ENCODE measurements at places on chromosomes 3 and 15.

GRCh38 chr3:63988943-63989342 lies 34.4 kb downstream of the PSMD6 start:
- no peak for DNase-seq

GRCh38 chr15:50219820-50220219 lies 37.8 kb downstream of the SLC27A2 start:
- no peak for DNase-seq

DNA sequence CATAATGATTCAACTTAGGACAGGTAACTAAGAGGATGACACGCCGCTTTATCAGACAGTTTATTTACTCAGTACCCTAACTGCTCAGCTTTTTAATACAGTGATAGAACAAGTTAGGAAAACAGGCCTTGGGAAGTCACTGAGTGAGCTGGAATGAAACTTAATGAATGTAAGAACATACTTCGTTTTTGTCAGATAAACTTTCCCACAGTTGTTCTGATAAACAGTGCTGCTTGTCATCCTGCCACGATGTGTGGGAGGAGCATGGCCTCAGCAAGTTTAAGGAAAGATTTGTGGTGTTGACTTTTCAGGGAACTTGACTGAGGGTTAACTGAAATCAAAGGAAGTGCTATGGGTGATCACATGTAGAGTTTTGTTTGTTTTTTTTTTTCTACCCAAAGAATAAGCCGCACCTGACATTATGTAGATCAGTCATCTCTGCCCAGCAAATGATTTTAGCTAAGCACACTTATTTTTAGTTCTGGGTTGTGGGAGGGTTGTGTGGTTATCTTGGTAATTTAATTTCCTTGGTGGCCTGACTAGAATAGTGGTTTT lies 5.6 kb upstream of the P2RY14 start:
- no peak for DNase-seq

DNA sequence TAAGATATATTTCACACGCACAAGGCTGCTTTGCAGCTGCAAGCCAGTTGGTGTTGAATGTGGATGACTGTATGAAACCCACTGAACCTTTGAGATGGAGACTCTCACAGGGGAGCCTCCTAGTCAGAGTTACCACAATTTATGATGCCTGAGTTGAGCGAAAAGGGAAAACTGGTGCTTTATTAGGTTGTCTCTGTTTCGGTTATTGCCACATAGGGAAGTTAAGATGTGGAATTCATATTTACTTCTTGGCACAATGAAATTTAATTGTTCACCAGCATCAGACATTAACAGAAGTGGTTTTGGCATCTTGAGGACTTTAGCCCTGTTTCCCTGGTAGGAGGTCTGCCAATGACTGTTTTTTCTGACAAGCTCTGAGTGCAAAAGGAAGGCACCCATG lies 358.2 kb downstream of the SQOR start:
- no peak for DNase-seq

GRCh38 chr15:72077950-72078349 lies 40.0 kb downstream of the MYO9A start:
- no peak for DNase-seq

DNA sequence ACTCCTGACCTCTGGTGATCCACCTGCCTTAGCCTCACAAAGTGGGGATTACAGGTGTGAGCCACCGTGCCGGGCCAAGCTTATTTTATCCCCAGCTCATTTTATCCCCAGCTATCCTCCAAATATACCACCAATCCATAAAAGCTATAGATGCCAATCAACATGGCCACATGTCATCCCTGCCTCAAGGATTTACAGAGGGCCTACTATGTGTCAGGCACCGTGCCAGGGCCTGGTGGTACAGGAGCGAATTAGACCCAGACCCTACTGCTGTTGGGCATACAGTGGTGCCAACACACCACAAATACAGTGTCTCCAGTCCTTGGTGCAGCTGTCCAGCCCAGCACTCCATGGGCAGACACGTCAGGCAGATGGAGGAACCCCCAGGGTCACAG lies 73.4 kb downstream of the SCN5A start:
- DNase-seq: no peak

DNA sequence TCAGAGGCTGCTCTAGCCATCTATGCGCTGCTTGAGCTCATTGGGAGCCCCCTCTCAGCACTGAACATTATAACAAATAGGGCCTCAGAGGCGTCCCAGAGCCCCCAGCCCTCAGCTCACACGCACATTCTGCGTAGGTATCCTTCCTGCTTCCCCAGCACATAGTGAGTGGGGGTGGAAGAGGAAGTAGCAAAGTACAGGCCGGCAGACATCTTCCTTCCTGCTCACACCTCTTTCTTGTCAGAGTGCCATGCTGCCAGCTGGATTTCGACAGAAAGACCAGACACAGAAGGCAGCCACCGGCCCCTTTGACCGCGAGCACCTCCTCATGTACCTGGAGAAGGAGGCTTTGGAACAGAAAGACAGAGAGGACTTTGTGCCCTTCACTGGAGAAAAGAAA lies 16.6 kb downstream of the TMOD2 start:
- no peak for DNase-seq

GRCh38 chr3:71559578-71560162 lies 23.9 kb downstream of the FOXP1 start:
- no peak for DNase-seq

- no peak for DNase-seq
Observed at GRCh38 chr3:52121464-52121805, 32.8 kb downstream of the POC1A start.

DNA sequence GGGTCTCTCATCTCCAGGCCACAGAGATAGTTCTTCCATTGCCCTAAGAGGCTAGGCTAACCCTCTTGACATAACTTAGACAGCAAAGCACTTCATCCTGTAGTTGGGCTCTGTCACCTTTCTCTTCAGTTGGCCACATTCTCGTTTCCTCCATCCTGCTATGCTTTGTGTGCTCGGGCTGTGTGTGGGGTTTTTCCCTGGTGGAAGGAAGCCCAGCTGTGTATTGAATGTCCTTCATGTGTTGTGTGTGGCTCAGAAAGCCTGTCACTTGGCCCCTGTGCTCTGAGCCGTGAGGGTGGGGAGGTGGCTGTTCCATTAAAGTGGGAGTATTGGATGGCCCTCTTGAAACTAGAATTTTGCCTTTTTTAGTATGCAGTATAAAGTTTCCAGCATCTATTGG lies 8.8 kb upstream of the EXOG start:
- no peak for DNase-seq

GRCh38 chr3:139642996-139643395 lies 34.8 kb downstream of the NMNAT3 start:
- DNase-seq: no peak

DNA sequence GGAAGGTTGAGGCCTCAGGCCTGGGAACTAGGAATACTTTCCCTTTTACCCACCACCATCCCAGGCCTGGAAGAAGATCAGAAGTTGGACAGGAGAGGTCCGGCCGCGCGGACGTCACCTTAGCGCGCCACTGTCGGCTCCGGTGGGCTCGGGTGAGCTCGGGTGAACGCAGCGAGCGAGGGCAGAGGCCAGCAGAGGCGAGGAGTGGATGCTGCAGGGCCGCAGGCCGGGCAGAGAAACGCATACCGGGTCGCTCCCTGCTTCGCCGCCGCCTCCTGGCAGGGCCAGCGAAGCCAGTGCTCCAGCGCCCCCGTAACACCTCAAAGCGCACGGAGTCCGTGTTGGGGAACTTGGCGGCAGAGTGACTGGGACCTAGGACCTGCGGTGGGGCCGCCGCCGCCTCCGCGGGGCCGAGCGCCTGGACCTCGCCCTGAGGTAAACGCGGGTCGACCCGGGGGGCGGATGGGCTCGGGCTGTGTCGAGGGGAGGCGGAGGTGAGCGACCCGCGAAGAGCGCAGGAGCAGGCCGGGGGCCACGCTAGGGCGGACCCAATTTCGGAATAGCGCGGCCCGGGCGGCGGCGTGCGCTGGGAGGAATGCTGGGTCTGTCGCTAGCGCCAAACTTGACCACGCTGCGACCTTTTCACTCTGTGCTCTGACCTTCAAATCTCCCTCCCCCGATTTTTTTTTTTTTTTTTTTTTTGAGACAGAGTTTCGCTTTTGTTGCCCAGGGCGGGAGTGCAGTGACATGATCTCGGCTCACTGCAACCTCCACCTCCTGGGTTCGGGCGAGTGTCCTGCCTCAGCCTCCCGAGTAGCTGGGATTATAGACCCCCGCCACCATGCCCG lies 1.6 kb downstream of the CYP11A1 start:
- DNase-seq: no peak

- no peak for DNase-seq
Observed at GRCh38 chr3:21835264-21835663, 84.3 kb upstream of the ZNF385D start.

DNA sequence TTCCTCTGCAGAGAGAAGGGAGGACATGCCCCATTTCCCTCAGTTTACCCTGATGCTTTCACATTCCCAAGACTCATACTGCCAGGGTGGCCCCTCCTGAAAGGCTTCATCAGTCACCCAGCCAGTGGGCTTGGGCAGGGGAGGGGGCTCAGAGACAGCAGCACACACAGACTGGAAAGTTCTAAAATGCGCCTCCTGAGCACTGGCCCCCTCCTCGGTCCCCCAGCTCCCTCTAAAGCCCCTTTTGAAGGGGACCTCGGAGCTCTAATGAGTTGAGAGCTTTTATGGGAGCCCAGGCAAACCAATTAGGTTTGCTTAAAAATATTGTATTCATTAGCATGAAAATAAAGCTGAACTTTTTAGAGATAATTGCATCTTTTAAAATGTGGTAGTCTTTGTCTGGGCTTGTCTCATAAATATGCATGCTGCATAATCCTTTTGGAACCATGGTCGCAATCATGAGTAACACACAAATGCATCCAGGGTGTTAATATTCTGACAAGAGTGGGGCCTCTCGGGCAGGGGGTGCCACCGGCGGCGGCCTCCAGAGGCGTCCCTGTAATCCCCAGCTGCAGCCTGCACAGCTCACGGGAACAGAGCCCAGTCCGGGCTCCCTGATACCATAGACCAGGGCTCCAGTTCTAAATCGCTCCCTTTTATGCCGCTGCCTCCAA lies 78.5 kb downstream of the RPLP1 start:
- DNase-seq: no peak

DNA sequence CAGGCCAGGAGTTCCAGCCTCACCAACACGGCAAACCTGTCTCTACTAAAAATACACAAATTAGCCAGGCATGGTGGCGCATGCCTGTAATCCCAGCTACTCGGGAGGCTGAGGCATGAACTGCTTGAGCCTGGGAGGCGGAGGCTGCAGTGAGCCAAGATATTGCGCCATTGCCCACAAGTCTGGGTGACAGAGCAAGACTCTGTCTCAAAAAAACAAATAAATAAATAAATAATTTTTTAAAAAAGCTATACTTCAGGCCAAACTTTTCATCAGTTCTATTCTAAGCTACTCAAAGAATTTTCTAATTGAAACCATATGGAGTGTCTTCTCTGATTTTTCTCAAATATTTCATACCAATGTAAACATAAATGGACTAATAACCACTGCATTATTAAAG lies 43.5 kb downstream of the PHC3 start:
- DNase-seq: no peak

GRCh38 chr3:59731943-59732342 lies 682.1 kb upstream of the CFAP20DC start:
- no peak for DNase-seq

DNA sequence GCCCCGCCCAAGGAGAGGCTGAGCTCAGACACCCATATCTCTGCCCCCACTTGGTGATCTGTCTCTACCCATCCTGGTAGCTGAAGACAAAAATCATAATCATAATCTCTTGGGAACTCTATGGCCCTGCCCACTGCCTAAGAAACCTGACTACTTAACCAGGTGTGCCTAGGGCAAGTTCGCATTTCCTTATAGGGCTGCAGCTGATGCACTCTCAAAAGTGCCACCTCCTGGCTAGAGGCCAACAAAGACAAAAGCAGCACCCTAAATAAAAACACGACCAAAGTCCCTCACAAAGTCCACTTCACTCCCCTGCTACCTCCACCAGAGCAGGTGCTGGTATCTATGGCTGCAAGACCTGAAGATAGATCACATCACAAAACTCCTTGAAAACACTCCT lies 250.4 kb upstream of the SLITRK3 start:
- no peak for DNase-seq

- no peak for DNase-seq
Observed at GRCh38 chr3:154013736-154014135, 107.5 kb upstream of the ARHGEF26 start.

GRCh38 chr15:23854203-23854911 lies 167.3 kb upstream of the NDN start:
- DNase-seq: no peak

- no peak for DNase-seq
Observed at GRCh38 chr15:78479650-78480049, 27.7 kb upstream of the HYKK start.

DNA sequence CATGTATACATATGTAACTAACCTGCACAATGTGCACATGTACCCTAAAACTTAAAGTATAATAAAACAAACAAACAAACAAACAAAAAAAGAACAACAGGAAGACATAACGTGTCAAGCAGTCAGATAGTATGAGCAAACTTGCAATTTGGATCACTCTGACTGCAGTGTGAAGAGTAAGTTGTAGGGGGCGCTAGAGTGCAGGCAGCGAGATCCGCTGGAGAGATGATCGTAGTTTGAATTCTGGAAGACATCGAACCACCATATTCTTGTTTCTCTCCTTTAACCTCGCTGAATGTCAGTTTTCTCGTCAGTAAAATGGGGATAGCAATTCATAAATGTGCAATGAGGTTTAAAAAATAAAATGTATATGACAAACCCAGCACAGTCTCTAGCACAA lies 165.2 kb upstream of the LMCD1 start:
- no peak for DNase-seq

GRCh38 chr3:86087160-86087871 lies 903.6 kb downstream of the VGLL3 start:
- DNase-seq: no peak

DNA sequence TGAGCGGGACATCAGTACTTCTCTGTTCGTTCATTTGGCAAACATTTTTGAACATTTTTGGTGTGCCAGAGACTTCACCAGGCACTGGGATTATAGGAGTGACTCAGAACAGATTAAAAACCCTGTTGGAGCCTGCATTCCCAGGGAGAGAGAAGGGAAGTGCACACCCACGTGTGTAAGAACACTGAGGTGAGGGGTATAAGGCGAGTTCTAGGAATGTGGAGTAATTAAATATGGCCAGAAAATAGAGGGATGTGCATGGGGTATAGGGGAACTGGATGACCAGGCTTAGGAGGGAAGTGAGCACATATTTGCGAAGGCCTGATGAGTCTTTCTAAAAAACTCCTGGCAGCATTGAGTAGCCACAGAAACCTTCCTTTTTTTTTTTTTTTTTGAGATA lies 401.2 kb upstream of the C2CD4B start:
- DNase-seq: no peak

DNA sequence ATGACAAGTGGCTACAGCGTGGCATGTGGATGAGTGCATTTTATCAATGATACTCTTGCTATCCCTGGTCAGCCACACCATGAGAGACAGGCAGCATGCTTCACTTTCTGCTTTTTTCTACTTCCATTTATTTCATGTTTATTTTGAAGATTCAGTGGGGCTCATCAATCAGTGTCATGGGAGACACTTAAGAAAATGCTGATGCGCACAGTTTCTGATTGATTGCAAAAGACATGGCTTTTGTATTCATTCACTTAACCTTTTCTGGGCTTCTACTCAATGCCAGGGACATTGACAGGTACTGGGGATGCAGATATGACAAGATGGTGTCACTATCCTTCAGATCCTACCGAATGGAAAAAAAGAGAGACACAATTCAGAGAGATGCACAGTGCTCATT lies 50.9 kb upstream of the CFAP161 start:
- DNase-seq: no peak

GRCh38 chr15:48996276-48996675 lies 32.6 kb upstream of the SHC4 start:
- no peak for DNase-seq

All from lower leg skin (tissue), 4 donors.